ENCODE measurements at places on chromosomes 2 and 18.

DNA sequence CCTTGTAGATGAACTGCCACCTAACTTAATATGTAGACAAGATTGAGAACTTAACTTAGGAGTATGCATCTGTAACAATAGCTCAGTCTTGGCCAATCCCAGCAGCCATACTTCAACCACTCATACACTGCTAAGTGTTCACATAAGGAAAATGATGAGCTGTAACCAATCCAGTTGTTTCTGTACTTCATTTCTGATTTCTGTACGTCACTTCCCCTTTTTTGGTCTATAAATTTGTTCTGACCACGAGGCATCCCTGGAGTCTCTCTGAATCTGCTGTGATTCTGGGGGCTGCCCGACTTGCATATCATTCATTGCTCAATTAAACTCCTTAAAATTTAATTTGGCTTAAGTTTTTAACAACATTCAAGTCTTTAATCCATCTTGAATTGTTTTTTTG lies 6.4 kb downstream of the SH3YL1 start:
- H3K27me3 ChIP-seq = no peaks in the 10 kb centered on the region
- H3K27ac ChIP-seq = no peak overlapping the region
- no peak overlapping the region for H3K4me3 ChIP-seq
- H3K36me3 ChIP-seq = peaks cover 38% of the 10 kb centered on the region

DNA sequence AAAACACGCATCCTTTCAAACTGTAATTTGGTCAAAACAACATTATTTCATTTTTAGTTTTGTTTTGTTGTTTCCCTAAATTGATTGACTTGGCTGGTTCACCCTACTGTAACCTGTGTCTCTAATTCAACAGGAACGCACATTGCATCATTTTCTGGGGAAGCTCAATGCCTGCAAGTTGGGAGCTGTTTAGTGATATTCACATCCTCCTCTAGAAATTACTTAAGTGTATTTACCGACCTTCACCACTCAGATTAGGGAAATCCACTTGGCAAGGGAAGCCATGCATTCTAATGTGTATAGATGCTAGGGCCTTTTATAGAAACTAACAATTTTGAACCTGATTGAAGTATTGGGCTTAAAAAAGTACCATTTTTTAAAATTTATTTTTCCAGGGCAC lies 7.3 kb upstream of the TPO start:
- DNase-seq = no peak
- H3K4me3 ChIP-seq = no peak overlapping the region
- no peaks in the 10 kb centered on the region for H3K27me3 ChIP-seq
- no peaks in the 10 kb centered on the region for H3K36me3 ChIP-seq
- no peaks in the 10 kb centered on the region for H3K4me1 ChIP-seq
- H3K27ac ChIP-seq = no peak overlapping the region

DNA sequence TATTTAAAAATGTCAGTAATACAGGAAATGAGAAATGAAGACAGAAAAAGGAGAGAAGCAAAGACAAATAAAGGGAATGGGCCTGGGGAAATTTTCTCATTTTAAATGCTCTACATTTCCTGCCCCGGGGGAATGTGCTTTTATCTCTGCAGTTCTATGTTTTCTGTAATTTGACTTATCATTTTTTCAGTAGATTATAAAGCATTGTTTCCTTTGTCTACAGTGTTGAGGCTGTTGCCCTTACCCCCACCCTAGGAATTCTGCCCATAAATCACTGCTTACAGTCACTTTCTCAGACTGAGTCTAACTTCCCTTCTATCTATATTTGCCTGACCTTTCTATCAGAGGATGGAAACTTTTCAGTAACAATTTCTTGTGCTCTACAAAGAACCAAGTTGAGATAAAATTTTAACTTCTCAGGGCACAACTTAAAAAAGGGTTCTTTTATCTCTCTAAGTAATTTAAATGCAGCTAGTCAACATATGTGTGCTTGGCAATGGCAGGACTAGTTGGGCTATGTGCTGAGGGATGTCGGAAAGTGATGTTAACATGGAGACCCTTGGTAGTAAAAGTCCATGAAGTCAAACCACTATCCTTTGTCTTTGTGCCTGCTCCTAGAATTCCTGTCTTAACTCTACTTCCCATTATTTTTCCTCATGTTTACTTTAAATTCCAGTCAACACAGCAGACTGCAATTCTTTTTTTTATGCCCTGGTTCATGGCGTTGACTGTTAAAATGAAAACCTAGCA lies 146.5 kb upstream of the MMADHC start:
- no peak for DNase-seq
- no peak overlapping the region for H3K27ac ChIP-seq
- H3K36me3 ChIP-seq = no peaks in the 10 kb centered on the region
- H3K27me3 ChIP-seq = no peaks in the 10 kb centered on the region
- H3K4me1 ChIP-seq = no peaks in the 10 kb centered on the region

DNA sequence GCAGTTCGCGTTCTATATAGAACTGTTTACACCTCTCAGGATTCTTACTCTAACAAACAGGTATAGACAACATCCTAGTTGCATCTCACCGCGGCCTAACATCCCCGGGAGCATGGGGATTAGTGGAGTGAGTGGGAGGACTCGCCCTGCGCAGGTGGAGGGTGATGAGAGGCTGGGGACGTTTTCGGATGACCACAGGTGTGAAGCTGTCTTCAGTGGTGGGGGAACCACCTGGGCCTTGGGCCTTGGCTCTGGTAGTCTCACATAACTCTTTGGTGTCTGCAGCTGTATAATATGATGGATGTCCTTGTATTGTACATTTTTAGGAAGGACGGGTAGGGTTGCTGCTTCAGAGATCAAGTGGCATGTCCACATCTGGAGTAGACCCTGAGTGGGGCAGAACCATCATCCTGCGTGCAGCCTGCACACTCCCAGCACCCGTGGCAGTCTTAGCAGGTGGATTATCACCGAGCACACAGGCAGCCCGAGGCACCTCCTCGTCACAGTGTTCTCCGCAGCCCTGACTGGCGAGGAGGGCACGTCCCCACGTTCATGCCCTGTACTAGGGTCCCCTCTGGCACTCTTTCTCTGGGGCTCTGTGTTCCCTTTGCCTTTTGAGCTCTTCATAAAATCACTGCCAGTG lies 56.0 kb downstream of the AGAP1 start:
- H3K27me3 ChIP-seq = peaks cover 33% of the 10 kb centered on the region
- H3K36me3 ChIP-seq = no peaks in the 10 kb centered on the region
- H3K27ac ChIP-seq = no peak overlapping the region
- H3K4me1 ChIP-seq = no peaks in the 10 kb centered on the region
- no peak for DNase-seq

DNA sequence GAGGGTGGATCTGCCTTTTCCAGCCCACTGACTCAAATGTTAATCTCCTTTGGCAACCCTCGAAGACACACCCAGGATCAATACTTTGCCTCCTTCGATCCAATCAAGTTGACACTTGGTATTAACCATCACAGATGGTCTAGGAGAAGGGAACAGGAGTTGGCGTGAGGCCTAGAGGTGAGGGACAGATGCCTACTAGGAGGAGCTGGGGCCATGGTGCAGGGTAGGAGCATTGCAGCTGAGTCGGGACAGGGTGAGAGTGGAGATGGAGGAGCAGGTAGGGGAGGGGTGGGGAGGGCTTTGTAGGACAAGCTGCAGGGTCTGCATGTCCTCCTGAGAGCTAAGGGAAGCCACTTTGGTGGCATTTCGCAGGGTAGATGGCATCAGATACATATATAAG lies 140.0 kb downstream of the VAPA start:
- peaks cover 5% of the 10 kb centered on the region for H3K4me1 ChIP-seq
- H3K27me3 ChIP-seq = no peaks in the 10 kb centered on the region
- DNase-seq = no peak
- no peaks in the 10 kb centered on the region for H3K36me3 ChIP-seq
